Thoracic aorta (tissue), 2 donors: ENCODE measurements at places on chromosomes 3 and 15.

DNA sequence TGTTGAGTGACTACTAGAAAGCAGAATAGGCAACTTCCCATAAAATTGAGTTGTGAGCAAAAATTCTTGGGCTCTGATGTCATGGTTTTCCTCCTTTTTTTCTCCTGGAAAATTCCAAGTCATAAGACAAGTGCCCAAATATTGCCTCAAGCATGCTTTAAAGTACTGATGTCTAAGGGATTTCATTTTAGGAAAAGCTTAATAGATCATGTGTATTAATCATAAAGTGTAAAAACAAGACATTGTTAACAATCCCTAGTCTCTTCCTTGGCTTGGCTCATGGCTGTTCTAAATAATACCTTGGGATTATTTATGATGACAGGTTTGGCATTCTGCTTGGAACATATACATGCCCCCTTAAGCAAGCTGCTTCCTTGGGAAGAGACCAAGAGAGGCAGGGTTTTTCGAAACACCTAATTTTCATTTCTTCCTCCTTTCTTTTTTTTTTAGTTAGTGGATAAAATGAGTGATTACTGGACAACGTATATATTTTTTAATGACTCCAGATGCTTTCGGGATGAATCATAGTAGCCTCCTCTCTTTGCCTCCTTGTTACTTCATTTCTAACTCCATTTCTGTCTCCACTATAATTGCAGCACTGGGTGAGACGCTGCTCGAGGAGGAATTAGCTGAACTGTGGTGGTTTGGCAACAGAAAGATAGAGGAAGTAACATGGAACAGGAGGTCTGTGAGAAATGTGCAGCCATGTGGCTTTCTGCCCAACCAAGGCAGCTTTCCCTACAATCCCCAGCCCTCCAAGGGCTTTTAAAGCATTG lies 104.9 kb downstream of the TPRG1 start:
- no peak for DNase-seq

DNA sequence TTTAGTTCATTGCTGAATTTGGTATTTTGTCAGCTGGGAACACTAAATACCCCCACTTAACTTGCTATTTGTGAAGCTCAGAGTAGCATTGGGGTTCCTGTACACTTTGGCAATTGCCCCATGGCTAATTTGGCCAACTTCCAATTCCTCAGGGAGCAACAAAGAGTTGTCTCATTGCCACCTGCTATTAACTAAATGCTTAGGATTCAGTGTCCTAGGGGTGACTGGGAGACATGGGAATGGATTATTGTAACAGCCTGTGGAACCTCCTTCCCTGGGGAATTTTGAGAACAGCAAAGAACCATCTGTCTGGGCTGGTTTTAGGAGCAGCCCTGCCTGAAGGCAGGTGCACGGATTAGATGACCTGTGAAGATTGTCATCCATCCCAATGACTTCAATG lies 437.4 kb upstream of the TPRG1 start:
- no peak for DNase-seq

- no peak for DNase-seq
Observed at GRCh38 chr3:121111914-121112612, 204.1 kb downstream of the STXBP5L start.

GRCh38 chr15:31307270-31308184 lies 19.1 kb upstream of the KLF13 start:
- no peak for DNase-seq

GRCh38 chr3:52819936-52820335 lies 10.5 kb downstream of the ITIH4 start:
- no peak for DNase-seq

DNA sequence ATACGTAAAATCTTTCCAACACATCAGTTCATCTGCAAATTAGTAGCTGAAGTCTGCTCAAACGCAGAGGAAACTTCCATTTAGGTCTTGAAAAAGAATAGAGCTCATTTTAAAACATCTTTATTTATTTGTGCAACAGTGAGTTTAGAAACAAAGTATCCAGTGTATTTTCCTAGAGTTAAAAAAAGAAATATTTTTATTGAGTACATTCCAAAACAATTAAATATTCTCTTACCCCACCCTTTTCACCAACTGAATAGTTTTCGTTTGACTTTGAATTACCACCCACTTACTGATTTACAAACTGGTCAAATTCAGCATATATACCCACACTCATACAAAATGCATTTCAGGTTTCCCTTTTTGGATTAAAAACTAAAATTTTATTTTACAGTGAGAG lies 104.7 kb downstream of the ZBTB20 start:
- no peak for DNase-seq

DNA sequence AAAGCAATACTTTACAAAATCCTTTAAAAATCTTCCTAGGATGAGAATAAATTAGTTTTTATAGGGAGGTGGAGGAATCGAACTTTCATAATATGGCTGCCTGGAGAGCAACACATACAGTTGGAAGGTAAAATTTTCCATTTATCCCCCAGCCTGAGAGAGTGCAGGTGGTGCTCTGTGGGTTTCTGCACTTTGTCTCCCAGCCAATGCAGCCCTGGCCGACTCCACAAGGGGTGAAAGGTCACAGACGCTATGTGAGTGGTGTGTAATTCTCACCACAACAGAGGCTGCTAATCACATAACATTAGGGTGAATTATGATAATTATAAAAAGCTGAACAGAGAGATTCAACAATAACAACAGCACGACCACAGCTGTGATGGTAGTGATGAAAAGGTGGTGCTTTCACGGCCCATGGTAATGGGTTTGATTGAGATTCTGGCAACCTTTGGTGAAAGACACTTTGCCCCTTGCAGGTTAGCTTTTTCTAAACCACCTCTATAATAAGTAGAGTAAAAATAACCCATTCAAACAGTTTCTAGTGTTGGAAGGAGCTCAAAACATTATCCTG lies 30.1 kb upstream of the NANOGP8 start:
- DNase-seq = no peak

GRCh38 chr15:43274136-43274535 lies 7.4 kb upstream of the TGM5 start:
- DNase-seq = no peak

DNA sequence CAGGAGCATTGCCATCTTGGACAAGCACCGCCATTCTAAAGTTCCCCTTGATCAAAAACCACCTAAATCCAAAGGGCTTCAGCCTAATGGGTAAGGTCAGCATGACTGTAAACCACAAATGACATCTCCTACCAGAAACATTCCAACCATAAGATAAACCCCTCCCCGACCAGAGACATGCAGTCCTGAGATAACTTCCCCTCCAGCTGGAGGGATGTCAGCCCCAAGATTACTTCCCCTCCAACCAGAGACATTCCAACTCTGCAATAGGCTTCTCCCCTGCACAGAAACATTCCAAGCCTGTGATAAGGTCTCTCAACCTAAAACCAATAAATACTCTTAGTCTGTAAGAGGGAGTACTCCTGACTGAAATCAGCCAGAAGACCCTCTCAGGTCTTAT lies 62.7 kb upstream of the DNAJC19 start:
- no peak for DNase-seq

DNA sequence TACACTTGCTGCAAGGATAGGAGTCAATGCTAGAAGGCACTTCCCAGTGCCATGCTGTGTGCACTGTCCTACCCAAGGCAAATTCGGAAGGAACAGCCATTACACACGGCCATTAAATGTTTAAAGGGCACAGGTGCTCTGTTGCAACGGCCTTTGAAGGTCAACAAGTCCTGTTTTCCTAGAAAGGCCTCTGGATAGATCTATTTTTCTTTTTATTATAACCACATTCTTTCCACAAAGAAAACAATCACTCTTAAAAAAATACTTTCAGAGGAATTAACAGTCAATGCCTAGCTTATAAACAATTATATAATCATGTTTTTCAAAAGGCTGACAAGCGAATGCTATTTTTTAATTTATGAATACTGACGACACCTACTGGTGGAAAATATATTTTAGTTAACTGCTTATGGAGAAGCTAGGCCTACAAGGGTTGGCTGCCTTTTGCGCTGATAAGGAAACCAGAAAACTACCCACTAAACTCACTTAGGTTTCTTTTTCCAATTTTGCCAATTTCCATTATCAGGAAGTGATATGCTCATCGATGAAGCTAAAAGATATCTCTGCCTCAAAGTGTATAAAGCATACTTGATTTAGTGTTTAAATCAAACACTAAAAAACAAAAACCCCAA lies 2.4 kb downstream of the ARHGEF3 start:
- no peak for DNase-seq

- no peak for DNase-seq
Observed at GRCh38 chr3:178382449-178383061, 153.7 kb upstream of the KCNMB2 start.

GRCh38 chr15:101013201-101013550 lies 94.0 kb downstream of the LRRK1 start:
- DNase-seq = no peak

DNA sequence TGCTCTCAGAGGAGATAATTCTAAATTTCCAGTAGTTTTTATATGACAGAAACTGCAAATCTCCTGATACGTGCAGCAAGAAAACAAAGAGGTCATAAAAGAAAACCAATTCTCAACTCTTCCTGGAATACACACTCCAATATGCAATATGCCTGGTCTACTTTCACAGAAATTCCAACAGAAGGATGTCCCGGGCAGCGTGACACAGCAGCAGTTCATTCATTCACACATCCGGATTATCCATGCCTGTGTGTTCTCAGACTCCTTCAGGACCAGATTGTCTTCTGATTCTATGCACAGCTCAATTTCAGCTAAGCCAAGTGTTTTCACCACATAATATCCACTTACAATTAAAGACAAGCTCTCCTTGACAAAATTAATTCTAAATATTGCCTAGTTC lies 64.3 kb downstream of the FBN1 start:
- no peak for DNase-seq

DNA sequence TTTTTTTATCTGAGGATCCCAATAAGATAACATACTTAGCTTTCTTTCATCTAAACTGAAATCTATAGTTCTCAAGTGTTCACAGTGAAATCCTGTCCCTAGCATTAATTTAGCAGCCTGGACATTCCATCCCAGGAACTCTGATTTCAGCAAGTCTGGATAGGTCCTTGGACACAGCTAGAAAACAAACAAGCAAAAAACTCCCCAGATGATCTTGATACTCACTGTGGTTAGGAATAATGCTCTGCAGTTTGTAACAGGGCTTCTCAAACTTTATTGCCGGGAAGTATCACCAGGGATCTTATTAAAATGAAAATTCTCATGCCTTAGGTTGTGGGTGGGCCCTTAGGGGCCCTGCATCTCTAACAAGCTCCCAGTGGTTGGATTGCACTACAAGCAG lies 24.3 kb downstream of the THBS1 start:
- DNase-seq = no peak

- no peak for DNase-seq
Observed at GRCh38 chr15:98842973-98843285, 164.7 kb downstream of the PGPEP1L start.
